Thymus (tissue), 14 donors: ENCODE measurements at places on chromosomes 2 and 18.

DNA sequence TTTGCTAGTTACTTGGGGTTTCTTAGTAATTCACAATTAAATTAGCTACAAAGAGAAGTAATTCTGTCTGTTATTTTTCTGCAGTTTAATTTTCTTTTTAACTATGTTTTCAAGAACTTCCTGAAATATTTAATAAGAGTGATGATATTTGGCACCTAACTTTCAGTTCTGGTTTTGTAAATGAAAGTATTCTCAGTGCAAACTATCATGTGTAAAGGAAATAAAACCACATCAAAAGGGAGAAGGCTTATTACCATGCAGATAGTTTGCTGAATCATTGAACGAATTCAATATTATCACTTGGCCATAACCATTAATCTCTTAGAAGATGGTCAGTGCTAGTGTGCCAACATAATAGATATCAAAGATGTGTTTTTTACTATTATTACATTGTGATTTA is 29.2 kb downstream of the DYTN start:
- no peak overlapping the region for H3K27ac ChIP-seq
- H3K4me3 ChIP-seq, result no peak overlapping the region
- H3K4me1 ChIP-seq, result no peaks in the 10 kb centered on the region

DNA sequence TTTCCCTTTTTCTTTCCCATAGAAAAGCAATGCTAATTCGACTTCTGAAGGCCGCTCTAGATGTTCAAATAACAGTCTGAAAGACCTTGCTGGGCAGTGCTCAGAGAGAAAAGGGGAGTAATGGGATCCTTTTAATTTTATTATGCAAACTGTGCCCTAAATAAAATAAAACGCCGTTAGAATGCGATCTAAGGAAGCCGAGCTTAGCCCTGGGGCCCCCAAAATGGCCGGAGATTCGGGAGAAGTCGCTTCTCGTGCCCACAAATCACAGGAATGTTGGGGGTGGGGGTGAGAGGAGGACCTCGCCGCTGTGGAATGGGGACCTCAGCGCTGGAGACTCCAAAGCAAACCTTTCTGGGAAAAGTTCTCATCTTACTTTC is 8.4 kb upstream of the POU3F3 start:
- no peak overlapping the region for H3K27ac ChIP-seq
- no peaks in the 10 kb centered on the region for H3K36me3 ChIP-seq
- H3K4me1 ChIP-seq, result peaks cover 20% of the 10 kb centered on the region
- no peak for DNase-seq

DNA sequence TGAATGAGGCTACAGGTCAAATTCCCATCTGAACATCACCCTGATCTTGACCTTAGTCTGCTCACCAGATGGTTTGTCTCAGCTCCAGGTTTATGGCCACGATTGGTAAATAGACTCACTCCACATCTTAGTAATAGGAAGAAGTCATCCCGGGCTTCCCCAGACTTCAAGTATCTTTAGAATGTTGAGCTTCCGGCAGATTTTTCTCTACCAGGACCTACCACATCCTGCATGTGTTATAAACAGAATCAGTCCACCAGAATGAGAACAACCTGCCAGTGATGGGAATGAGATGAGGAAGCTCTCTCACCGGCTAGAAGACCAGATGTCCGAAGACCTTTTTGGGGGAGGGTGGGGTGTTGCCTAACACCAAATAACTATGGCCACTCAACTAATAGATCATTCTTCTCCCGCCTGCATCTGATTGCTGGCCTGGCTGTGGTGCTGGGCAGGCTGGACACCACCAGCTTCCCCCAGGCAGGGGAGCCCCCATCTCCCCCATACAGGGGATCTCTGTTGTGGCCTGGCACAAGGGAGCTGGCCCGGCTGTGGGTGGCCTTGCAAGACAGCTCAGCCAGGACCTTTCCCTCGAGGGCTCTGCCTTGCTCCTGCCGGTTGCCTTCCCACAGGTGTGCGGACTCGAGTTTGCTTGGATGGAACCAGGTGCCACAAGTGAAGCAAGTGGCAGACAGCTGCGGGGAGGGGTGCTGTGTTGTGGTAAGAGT is 88.5 kb downstream of the SH3RF3 start:
- H3K27ac ChIP-seq, result no peak overlapping the region
- H3K4me1 ChIP-seq, result peaks cover 33% of the 10 kb centered on the region
- H3K27me3 ChIP-seq, result peaks cover 11% of the 10 kb centered on the region
- no peak for DNase-seq
- H3K4me3 ChIP-seq, result no peak overlapping the region

- no peak overlapping the region for H3K27ac ChIP-seq
- H3K4me1 ChIP-seq, result no peaks in the 10 kb centered on the region
- no peak overlapping the region for H3K4me3 ChIP-seq
- no peak for DNase-seq
- H3K36me3 ChIP-seq, result no peaks in the 10 kb centered on the region
Observed at GRCh38 chr2:7625392-7626138, 708.4 kb downstream of the RNF144A start.
